Urothelium cell line (cell line): ENCODE measurements at places on chromosomes 2 and 18.

GRCh38 chr2:178933493-178933892, 116.4 kb downstream of the CCDC141 start:
- DNase-seq: no peak

GRCh38 chr2:86315084-86315483, 22.3 kb downstream of the REEP1 start:
- no peak for DNase-seq

DNA sequence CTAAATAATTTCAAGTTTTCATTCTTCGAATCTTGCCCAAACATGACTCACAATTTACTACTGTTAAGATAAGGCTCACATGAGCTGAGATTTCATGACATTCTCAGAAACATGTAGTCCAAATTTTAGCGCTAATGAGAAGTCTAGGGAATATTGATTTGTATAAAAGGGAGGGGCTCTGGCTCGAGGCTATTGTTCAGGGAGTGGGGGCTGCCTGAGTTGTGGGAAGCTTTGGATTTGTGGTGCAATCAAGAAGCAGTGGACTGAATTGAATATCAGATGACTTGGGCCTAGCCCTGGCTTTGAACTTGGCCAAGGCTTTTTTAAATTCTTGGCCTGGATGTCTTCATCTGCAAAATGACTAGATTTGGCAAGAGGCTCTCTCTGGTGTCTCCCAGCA, 674.9 kb upstream of the FANCL start:
- DNase-seq: no peak

DNA sequence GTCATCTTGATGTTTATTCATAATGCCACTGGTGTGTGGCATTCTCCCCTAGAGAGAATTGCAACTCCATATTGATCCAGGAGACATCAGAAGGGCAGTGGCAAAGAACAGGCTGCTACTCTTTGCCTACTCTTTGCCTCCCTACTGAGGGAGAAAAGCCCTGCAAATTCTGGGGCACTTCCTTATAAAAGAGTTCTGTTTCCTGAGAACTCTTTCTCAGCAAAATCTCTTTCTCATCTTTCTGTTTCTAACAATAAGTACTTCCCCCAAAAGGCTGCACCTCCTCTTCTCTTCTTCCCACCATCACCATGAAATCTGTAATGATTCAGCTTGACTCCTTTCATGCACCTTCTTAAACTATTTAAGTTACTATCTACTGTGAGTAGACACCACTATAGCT, 270.3 kb downstream of the MREG start:
- no peak for DNase-seq

DNA sequence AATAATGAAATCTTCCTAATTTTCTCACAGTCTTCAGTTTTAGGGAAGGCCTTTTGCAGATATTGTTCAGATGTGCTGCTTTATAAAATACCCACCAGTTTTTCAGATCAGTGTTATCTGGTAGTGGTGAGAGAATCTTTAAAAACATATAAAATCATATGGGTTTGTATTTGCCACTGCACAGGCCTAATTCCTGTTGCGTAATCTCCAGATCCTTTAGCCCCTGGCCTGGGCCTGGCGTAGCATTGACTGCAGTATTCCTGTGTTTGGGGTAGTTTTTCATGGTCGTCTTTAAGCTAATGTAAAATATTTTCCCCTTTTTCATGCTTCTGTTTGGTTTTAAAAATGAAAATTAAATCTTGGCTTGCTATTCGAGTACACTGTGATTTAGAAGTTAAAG, 43.2 kb downstream of the TSHZ1 start:
- DNase-seq: no peak

GRCh38 chr18:11183637-11184036, 34.3 kb upstream of the PIEZO2 start:
- no peak for DNase-seq

DNA sequence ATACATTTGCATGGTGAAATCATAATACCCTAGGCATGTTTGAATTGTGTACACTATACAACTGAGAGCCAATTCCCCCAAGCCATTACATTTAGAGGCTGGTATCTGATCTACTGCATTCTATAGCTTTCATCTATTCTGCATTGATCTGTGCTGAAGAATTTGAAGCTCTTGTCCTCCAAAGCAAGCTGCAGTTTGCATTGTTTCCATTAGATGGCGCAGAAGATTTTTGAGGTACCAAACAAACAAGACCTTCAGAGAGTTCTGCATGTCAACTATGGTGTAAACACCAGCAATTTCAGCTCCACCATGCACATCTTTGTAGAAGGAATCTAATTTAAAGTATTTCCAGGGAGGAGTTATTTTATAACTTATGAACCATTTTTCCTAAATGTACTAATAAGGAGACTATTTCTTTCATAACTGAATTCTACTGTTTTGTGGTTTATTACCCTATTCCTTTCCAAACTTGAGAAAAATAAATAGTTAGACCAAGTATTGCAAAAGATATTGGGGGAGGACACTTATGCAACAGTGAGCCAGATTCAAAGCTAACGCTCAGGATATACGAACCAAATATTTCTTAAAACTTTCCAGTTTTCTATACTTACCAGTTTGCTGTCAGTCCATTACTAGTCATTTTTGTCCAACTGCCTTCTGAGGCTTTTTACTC, 761.8 kb upstream of the ACVR2A start:
- DNase-seq: peak; percentile 54

- no peak for DNase-seq
Measured at GRCh38 chr2:241563981-241564595, 5.5 kb downstream of the BOK start.

DNA sequence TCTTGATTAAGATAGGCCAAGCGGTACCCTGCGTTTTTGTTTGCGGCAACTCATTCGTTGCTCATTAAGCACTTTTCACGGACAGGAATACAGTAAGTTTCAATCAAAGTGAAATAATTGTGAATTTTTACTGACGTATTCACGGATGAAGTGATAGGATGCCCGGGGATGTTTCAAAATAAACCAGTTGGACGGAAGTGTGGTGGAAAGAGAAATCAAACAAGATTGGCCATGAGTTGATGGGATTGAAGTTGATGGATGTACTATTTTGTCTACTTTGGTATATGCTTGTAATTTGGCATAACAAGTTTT, 481 bp downstream of the TMEM177 start:
- no peak for DNase-seq

DNA sequence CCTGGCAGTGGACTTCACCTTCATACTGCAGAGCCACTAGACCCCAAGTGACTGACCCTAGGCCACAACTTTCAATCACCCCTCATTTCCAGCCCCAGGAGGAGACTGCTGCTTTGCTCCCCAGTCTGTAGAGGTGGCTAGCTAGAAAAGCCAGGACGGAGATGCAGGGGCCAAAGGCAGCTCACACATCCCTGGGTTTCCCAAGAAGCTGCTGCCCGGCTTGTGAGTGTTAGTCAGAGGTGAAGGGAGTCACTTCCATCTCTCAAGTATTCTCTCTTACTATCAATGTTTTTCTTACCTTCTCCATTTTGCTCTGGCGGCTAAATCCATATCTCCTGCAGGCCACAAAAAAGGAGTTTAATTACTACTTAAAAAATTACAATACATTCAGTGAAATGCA, 36.2 kb downstream of the CCDC93 start:
- no peak for DNase-seq

DNA sequence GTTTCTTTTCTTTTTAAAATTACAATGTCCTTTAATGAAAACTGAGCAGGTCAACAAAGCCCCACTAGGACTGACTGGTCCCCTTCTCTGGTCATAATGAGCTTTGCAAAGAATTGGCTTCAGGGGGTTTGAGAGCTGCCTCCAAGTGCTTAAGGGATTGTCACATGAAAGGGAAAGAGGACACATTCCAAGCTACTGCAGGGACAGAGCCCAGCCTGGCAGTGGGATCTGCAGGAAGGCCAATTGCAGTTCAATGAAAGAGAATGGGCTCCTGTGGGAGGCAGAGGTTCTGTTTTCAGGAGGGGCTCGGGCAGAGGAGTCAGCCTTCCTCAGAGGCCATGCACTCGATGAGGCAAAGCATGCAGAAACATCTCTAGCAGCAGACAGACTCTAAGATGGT, 84.1 kb upstream of the ACKR3 start:
- DNase-seq: no peak

DNA sequence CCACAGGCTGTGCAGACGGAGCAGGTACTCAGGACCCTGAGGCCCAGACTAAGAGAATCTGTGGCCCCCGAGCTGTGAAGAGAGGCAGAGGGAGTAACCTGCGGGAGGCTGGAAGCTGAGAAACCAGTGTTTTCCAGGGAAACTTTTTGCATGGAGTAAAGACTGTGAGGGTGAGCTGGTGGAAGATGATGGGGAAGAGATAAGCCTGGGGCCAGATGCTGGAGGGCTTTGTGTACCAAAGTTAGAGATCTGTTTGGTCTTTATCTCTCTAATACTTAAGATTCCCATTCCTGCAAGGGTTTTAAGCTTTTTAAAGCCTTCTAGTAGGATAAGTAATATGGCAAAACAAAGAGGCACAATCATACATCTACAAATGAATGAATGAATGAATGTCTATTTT, 43.7 kb upstream of the MEX3C start:
- DNase-seq: no peak

- DNase-seq: no peak
Measured at GRCh38 chr2:118150294-118150693, 62.0 kb downstream of the INSIG2 start.

- DNase-seq: peak; percentile 69
Measured at GRCh38 chr2:231877533-231878456, 48.4 kb downstream of the NPPC start.

DNA sequence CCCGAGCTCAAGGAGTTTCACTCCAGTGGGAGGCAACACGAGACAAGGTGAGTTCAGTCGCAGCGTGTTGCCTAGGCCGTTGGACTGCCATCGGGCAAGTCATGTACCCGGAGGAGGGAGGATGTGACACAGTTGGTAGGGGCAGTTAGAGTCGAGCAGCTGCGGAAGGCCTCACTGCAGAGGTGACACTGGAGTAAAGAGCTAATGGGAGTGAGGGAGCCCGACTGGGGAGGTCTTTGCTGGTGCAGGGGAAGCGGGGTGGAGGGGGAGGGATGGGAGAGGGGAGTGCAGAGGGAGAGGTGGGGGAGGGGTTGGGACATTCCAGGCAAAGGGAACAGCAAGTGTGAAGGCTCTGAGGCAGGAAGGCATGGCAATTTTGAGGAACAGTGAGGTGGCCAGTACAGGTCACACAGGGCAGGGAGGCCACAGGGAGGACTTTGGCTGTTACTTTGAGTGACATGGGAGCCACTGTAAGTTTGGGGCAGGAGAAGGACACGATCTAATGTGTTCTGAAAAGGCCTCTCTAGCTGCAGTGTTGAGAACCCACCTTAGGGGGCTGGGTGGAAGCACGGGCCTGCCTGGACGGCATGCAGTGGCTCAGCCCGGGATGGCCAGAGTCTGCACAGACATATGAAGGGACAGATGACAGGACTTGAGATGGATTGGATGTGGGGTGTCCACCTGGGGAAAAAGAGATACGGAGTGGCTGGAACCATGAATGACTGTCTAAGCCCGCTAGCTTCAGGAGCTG, 61.1 kb downstream of the KCNF1 start:
- DNase-seq: no peak

DNA sequence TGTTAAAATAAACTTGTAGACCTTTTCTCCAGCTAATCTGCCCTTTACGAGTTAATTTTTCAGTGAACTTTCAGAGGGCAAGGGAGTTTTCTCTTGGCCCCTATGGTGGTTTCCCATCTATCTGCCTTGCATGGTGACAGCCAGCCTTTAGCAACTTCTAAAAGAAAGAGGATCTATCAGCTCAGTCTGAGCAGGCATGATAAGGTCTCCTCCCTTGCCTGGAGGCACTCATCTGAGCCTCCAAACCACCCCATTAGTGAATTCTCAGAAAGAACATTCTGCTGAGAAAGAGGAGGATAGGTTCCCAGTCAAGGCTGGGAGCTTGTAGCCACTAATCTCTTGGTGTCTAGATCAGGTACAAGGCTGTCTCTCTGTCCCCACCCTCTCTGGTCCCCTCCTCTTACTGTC, 10.7 kb upstream of the GYPC start:
- DNase-seq: peak; percentile 1

GRCh38 chr2:67448648-67449047, 51.5 kb downstream of the ETAA1 start:
- DNase-seq: no peak

GRCh38 chr2:65746931-65747675, 314.7 kb upstream of the SPRED2 start:
- no peak for DNase-seq

GRCh38 chr2:190846746-190847145, 33.9 kb upstream of the GLS start:
- DNase-seq: no peak

DNA sequence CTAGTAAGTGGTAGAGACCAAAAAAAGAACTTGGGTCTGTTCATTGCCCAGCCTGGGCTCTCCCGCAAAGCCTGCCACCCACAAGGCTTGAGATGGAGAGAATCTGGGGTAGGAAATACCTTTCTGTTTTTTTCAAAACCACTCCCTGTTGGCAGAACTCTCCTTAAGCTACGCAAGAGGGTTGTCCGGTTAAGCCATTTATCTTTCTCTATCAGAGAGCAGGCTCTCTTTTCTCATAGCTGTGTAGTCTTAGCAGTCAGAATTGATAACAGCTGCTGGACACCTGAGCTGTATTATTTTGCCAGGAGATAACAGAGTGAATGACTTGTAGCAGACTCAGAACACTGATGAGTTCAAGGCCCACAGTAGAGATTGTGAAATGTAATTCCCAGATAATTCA, 1088.1 kb downstream of the TSN start:
- DNase-seq: no peak

DNA sequence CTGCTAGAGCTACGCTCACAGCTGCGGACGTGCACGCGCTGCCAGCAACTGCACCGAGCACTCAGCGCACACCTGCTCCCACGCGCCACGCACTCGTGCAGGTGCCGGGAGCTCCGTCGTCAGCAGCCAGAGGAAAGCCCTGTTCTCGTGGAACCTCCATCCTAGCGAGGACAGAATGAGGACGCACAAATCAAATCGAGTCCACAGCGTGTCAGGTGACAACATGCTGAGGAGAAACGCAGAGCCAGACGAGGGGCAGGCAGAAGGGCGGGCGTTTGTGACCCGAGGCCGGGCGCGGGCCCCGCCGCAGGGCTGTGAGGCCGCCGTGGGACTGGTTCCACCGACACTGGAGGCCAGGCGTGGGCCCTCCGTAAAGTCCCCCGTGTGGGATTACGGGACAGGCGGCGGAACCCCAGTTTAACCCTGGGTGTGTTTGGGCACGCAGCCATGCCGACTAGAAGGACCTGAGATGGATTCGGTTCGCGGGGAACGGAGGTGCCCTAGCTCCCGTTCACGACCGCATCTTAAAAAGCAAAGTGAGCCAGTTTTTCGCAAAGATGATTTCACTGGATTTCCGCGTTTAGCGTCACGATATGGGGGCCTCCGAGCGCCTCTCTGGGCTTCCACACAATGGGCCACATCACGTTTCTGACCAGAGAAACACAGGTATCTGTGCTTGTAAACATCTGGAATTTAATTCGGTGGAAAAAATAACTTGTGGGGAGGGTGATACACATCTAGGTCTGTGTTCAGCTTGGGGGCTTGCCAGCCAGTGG, 26.9 kb upstream of the ALKAL2 start:
- DNase-seq: no peak
